Activated T-cell treated with anti-CD3 and anti-CD28 coated beads for 24 hours (primary cell): ENCODE measurements at places on chromosomes 16 and 17.

GRCh38 chr17:66426397-66427033, 124.1 kb downstream of the PRKCA start:
- peak; percentile 17 for DNase-seq

- DNase-seq: no peak
These were observed 23.6 kb upstream of the GPRC5C start for GRCh38 chr17:74408262-74408661.

GRCh38 chr17:30112794-30113193, 3.8 kb upstream of the NSRP1 start:
- no peak for DNase-seq

GRCh38 chr16:69270395-69270794, 40.8 kb upstream of the VPS4A start:
- DNase-seq: no peak

GRCh38 chr17:5309851-5310250, 27.8 kb downstream of the RABEP1 start:
- DNase-seq: no peak

GRCh38 chr17:17822189-17822588, 14.6 kb downstream of the SREBF1 start:
- no peak for DNase-seq

GRCh38 chr17:4329838-4330237, 36.6 kb downstream of the UBE2G1 start:
- DNase-seq: no peak

GRCh38 chr17:58352596-58353388, 791 bp upstream of the SUPT4H1 start:
- no peak for DNase-seq

DNA sequence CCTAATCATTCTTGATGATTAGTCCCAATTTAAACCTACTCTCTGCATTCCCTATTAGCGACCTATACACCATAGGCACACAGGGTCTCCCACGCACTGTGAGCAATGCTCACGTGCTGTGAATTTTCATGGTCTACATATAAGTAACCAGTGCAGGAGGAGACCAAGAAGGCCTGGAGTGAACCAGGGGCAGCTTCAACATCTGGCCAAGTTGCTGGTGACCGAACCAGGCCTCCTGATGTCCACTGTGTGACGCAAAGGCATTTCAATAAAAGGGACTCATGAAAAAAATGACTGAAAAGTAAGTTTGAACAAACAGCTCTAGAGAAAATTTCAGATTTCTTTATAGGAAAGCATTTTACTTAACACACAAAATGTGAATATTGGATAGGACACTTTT, 107.0 kb downstream of the ZFHX3 start:
- no peak for DNase-seq

DNA sequence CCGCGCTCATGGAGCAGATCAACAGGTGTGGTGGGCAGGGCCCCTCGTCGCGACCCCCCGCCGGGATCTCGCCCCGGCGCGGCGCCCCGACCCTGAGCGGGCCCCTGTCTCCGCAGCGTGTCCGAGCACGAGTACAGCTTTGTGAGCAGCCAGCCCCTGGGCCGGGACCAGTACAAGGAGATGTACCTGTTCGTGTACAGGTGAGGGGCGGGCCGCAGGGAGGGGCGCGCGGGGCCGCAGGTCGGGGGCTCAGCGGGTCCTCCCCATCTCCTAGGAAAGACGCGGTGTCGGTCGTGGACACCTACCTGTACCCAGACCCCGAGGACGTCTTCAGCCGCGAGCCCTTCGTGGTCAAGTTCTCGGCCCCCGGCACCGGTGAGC, 848 bp downstream of the DNASE1L2 start:
- no peak for DNase-seq

DNA sequence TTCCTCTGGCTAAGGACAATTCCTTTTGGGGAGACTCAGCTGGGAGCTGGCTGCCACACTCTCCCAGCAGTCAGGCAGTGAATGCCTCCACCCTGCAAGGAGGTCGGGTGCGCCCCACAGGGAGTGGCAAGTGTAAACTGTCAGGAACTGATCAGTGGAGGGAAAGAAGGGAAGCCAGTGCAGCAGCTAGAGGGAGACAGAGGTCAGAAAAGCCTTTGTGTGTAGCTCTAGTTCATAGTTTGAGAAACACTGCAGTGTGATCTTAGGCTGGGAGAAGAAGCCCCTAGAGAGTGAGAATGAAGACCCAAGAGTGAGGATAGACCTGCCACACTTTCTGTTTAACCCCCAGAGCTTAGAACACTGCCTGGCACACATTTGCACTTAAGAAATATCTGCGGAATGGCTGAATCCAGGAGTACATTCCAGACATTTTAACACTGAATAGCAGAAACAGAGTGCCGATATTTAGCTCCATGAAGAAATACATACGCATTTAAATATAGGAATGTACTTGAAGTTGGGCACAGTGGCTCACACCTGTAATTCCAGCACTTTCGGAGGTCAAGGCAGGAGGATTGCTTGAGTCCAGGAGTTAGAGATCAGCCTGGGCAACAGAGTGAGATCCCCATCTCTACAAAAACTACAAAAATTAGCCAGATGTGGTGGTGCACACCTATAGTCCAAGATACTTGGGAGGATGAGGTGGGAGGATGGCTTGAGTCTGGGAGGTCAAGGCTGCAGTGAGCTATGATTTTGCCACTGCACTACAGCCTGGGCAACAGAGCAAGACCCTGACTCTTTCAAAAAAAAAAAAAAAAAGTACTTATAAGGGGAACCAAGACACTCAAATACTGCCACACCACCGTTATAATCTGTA, 11.1 kb upstream of the SLC5A11 start:
- no peak for DNase-seq

GRCh38 chr17:3004150-3004801, 59.1 kb downstream of the OR1D5 start:
- DNase-seq: peak; percentile 26

- no peak for DNase-seq
These were observed 436.7 kb downstream of the MAF start for GRCh38 chr16:79163691-79164387.

DNA sequence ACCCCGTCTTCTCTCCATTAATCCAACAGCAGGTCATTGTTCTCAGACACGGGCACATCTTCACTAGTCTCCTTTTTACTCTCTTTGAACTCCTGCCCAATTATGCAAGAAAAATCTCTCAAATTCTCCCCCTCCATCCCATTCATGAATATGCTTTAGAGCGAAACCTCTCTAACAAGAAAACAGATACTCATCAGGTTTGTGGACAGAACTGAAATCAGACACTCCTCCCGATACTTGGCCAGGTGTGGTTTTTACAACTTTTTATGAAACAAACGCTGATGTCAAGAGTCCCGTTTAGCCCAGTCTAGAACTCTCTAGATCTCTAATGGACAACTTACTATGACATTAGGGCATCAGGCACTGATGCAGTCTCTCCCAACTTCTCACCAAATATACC, 40.9 kb downstream of the PIK3R5 start:
- DNase-seq: no peak

DNA sequence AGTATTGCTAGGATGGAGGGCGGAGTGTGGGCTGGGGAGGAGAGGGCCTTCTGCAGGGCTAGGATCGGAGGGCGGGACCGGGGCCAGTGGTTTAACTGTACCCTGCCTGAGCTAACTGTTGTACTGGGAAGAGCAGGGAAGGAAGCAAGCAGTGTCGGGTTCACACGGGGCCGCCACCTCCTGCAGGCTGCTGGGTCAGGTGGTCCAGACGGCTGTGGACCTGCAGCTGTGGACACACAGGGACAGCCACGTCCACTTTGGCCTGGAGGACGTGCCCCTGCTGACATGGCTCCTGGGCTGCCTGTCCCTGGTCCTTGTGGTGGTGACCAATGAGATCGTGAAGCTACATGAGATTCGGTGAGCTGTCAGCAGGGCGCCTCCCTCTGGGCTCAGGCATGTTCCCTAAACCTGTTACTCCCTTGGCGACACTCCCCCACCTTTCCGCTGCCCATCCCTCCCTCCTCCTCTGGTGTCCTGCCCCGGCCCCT, 16.6 kb downstream of the CASKIN2 start:
- no peak for DNase-seq

- DNase-seq: no peak
These were observed 127.9 kb downstream of the NPIPB5 start for GRCh38 chr16:22638393-22639206.

- no peak for DNase-seq
These were observed 316 bp downstream of the DLG4 start for GRCh38 chr17:7219229-7219811.

- no peak for DNase-seq
These were observed 70.5 kb downstream of the NDEL1 start for GRCh38 chr17:8506145-8506544.

- peak; percentile 49 for DNase-seq
These were observed 43.8 kb upstream of the DHX40 start for GRCh38 chr17:59521465-59522126.

- no peak for DNase-seq
These were observed 21.8 kb downstream of the CLEC16A start for GRCh38 chr16:10966129-10966528.

- no peak for DNase-seq
These were observed 249.7 kb upstream of the TBX2 start for GRCh38 chr17:61149862-61150362.

DNA sequence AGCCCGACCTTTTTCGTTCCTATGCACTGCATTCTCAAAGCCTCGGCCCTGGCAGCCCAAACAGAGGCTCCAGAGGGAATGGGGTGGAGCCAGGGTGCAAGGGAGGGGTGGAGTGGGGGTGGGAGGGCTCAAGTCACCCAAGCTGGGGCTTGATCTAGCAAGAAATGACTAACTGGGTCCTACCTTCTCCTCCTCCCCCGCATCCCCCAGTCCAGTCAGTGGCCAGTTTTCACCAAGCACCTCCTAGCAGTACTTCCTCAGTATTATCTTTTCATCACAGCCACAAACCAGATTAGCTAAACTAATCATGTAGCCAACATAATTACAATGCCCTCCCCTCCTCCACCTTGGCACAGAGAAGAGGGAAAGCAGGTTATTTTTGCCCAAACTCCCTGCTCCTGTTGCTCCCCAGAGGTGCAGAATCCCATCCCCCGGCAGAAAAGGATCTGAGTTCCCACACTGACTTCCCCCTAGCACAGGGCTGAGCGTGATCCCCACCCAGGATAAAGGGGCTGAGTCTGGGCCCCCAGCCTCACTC, 2.2 kb downstream of the JUP start:
- no peak for DNase-seq

DNA sequence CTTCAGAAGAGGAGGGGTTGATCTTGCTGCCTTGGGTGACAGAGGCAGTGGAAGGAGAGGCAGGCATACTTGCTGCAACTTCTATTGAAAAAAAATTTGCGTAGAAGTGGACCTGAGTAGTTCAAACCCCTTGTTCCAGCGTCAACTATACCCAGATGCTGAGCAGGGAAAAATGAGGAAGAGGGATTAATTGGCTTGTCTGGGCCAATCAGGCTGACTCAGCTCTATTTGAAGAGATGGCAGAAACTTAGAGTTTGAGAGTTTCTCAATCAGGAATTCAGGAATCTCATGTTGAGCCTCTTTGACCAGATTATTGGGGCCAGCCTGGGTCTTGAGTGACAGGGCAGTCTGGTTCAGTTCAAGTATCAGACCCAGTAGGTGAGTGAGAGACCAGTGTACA, 17.6 kb downstream of the CASC3 start:
- no peak for DNase-seq

DNA sequence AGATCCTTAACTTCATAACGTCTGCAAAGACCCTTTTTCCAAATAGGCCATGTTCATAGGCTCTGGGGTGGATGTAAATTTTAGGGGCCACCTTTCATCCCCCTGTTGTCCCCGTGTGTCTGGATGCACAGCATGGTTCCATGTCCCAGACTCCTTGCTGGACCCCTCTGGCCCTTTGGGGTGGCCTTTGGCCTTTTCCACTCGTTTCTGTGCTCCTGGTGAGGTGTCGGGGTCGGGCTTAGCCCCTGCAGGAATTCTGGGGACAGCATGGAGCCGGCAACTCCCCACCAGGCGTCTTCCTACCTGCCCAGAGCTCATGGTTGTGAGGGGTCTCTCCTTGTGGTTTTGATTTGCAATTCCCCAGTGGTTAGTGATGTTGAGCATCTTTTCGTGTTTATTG, 183.5 kb downstream of the SEC14L1 start:
- no peak for DNase-seq

GRCh38 chr16:50574745-50575136, 26.5 kb downstream of the NKD1 start:
- DNase-seq: no peak

- DNase-seq: no peak
These were observed 429.4 kb upstream of the MAF start for GRCh38 chr16:80029761-80030481.

GRCh38 chr16:13289515-13289914, 388.1 kb downstream of the SHISA9 start:
- DNase-seq: no peak

DNA sequence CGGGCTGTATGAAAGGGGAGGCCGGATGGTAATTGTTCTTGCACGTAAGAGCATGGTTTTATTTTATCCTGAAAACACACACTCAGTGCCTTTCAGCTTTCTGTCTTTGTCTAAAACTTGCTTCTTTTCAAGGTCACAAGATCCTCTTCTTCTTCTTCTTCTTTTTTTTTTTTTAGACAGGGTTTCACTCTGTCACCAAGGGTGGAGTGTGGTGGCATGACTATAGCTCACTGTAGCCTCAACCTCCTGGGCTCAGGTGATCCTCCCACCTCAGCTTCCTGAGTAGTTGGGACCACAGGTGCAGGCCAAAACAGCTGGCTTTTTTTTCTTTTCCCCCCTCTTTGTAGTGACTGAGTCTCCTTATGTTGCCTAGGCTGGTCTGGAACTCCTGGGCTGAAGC, 15.9 kb upstream of the ZNF629 start:
- no peak for DNase-seq

DNA sequence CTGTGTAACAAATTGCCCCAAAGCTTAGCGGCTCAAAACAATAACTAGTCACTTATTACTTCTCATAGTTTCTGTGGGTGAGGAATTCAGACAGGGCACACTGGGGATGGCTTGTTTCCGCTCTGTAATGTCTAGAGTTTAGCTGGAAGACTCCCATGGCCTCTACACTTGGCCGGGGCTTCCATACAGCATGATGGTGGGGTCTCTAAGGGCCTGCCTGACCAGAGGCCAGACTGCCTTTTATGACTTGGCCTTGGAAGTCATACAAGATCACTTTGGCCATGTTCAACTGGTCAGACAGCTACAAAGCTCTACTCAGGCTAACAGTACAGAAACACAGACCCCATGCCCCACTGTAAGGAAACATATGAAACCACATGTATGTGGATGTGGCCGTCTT, 8.2 kb downstream of the GLP2R start:
- DNase-seq: no peak

GRCh38 chr16:79721270-79721669, 120.7 kb upstream of the MAF start:
- DNase-seq: no peak

- DNase-seq: no peak
These were observed 677 bp downstream of the CBX1 start for GRCh38 chr17:48100591-48101011.

DNA sequence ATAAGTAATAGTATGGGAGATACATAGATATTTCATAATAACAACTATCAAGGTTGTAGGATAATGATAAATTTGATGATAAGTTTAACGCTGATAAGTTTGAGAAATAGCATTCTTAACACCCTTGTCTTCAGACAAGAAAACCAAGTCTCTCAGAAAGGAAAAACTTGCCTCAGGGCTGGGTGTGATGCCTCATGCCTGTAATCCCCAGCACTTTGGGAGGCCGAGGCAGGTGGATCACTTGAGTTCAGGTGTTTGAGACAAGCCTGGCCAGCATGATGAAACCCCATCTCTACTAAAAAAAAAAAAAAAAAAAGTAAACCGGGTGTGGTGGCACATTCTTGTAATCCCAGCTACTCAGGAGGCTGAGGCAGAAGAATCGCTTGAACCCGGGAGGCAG, 90.7 kb downstream of the SHISA9 start:
- no peak for DNase-seq
